Stimulated activated CD4-positive, alpha-beta T cell treated with anti-CD3 and anti-CD28 coated beads, Interleukin-1b, Interleukin-23, amount 100 ng/mL, for 4 hours (primary cell): ENCODE measurements at places on chromosomes 16 and 17.

DNA sequence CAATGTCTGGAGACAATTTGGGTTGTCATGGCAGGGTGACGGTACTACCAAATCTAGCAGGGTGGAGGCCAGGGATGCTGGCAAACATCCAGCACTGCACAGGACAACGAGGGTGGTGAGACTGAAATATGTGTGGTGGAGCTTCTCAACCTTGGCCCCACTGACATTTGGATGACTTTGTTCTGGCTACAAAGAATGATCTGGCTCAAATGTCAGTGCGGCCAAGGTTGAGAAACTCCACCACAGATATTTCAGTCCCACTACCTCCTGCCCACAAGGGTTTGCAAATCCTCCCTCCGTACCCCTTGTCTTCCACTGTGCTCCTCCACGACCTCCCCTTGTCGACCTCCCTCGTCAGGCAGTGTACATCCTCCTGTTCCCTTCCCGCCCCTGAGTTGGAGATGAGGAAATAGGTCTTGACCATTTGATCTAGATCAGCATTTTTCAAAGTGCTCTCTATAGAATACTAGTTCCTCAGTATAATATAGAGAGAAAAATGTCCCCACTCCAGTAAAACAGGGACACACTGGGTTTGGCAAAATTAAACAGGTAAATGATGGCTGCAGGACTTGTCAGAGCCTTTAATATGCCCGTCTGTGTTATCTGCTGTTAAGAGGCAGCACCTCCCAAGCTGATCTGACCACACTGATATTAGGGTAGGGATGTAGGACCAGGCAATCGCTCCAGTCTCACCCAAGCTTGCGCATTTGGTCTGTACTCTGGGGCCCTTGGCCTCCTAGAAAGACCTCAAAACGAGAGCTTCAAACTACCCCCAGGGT lies 6.8 kb downstream of the OSGIN1 start:
- no peak for DNase-seq

- no peak for DNase-seq
Measured at GRCh38 chr16:10946308-10946707, 1.9 kb downstream of the CLEC16A start.

- DNase-seq, result no peak
Measured at GRCh38 chr16:85863384-85863774, 35.6 kb upstream of the IRF8 start.

GRCh38 chr17:82754297-82755208 lies 2.7 kb downstream of the TBCD start:
- no peak for DNase-seq

DNA sequence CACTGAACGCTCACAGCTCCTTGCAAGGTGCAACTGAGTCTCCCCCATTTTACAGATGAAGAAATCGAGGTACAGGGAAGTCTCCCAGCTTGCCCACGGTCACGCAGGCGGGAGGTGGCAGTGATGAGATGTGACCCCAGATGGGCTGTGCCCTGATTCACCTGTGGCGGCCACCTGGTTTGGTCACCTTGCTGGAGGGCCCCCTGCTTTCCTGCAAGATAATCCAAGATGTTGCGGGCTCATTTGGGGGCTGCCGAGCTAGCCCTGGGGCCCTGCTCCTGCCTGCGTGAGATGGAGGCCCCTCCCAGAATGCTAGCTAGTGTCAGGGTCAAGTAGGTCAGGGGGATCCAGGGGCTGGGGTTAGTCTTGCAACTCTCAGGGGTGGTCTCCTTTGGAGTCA lies 59.6 kb upstream of the IL34 start:
- no peak for DNase-seq

DNA sequence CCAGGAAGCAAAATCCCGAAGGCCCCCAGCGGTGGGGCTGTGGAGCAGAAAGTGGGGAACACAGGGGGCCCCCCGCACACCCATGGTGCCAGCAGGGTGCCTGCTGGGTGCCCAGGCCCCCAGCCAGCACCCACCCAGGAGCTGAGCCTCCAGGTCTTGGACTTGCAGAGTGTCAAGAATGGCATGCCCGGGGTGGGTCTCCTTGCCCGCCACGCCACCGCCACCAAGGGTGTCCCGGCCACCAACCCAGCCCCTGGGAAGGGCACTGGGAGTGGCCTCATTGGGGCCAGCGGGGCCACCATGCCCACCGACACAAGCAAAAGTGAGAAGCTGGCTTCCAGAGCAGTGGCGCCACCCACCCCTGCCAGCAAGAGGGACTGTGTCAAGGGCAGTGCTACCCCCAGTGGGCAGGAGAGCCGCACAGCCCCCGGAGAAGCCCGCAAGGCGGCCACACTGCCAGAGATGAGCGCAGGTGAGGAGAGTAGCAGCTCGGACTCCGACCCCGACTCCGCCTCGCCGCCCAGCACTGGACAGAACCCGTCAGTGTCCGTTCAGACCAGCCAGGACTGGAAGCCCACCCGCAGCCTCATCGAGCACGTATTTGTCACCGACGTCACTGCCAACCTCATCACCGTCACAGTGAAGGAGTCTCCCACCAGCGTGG lies 6.5 kb downstream of the CBX2 start:
- DNase-seq, result no peak

DNA sequence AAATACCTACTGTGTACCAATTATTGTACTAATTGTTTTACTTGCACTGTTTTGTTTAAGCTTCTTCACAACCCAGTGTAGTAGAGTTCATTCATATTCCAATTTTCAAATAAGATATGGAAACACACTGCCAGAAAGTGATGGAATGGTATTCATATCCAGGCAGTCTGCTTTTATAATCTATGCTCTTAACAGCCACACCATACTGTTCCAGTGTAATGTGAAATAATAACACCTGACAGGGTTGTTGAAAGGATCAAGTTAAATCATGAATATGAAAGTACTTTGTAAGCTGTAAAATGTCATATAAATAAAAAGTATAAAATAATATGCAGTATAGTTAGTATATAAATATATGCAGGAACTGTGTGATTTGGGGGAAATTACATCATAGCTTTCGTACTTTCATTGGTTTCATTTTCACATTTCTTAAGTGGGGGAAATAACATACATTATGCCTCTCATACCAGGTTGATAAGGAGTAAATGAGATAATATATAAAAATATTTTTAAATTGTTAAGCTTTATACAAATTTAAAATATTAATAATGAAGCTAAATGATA lies 230.8 kb downstream of the TANC2 start:
- DNase-seq, result no peak

DNA sequence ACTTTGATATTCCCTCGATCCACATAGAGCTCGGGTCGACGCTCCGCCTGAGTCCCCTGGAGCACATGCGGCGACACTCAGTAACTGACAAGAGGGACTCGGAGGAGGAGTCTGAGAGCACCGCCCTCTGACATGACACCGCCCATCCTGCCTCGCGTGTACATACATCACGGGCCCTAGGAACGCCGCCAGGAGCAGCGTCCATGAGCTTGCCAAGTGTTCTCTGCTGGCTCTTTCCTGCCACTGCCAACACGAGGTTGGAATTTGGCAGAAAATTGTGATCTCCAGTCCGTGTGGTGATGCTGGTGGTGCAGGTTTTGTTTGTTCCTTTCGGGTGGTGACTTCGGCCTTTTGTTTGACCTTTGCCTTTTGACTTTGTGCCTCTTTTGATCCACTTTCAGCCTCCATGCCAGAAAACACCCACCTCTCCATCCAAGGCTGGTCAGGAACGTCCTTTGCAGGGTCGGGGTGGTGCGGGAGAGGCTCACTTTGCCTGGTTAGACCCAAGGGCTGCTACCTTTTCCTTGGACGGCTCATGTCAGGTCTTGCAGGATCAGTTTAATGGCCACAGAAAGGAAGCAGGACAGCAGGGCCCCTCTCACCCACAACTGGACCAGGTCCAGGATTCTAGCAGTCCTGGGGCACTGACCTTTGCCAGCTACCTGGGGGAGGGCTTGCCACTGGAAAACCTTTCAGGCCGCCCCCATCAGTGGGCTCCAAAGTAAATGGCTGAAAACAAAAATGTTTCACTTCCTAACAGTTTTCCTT lies 27.6 kb downstream of the ELAC2 start:
- no peak for DNase-seq

DNA sequence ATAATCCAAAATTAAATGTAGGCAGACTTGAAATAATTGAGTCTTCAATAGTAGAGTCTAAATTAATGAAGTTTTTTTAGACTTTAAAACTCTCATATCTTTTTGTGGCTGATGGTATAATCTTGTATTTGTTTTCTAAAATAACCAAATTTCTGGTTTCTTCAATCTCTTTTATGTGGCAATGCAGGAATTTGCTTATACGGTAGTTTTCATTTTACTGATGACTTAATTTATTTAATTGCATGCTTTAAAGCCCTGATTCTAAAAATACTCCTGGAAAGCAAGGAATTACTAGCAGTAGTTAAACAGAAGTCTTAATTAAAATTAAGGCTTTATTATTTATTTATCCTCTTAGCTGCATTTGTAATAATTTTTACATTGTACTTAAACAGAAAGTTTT lies 15.4 kb downstream of the MRTFB start:
- no peak for DNase-seq

- no peak for DNase-seq
Measured at GRCh38 chr17:74677558-74678466, 34.9 kb downstream of the CD300LF start.

DNA sequence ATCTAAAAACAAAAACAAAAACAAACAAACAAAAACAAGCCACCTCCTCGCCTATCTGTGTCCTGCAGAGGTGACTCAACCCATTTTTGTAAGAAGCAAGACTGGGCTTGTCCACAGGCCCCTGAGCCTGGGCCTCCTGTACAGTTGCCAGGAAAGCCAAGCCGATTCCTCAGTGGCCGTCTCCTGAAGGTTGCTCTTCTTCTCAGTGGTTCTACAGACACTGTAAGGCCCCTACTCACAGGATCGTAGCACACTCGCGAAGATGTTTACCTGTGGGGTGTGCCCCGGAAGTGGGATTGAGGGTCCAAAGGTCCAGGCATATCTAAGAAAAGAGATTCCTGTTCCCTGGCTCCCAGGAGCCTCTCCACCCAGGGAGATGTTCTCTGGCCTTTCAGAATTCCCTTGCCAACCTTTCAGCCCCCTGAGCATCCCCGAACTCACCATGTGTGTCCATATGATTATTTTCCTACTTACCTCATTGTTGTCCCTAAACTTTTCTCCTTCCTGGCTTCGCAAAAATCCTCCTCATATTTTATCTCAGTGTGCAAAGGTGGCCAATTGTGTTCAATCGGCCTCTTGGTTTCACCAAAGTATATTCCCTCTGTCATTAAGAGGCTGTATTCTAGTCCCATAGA lies 7.5 kb upstream of the CES3 start:
- DNase-seq, result no peak

- no peak for DNase-seq
Measured at GRCh38 chr17:39144416-39144840, 7.0 kb downstream of the PLXDC1 start.

DNA sequence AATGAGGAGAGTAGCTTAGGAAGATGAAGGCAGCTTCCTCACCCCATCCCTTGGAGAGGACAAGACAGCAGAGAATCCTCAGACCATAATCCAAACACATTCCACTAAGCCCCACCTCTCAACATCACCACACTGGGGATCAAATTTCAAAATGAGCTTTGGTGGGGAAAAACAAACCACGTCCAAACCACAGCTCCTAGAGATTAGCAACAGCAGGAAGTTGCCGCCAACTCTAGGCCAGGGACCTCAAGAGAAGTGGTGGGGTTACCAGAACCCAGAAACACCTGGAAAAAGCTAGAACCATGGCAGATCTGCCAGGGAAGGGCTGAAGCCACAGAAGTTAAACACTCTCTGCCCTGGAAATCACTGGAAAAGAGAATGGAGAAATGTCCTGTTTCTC lies 571.6 kb downstream of the HS3ST4 start:
- no peak for DNase-seq

GRCh38 chr16:24318680-24319079 lies 62.5 kb downstream of the CACNG3 start:
- no peak for DNase-seq

- no peak for DNase-seq
Measured at GRCh38 chr16:67030221-67030962, 1.4 kb downstream of the CBFB start.

DNA sequence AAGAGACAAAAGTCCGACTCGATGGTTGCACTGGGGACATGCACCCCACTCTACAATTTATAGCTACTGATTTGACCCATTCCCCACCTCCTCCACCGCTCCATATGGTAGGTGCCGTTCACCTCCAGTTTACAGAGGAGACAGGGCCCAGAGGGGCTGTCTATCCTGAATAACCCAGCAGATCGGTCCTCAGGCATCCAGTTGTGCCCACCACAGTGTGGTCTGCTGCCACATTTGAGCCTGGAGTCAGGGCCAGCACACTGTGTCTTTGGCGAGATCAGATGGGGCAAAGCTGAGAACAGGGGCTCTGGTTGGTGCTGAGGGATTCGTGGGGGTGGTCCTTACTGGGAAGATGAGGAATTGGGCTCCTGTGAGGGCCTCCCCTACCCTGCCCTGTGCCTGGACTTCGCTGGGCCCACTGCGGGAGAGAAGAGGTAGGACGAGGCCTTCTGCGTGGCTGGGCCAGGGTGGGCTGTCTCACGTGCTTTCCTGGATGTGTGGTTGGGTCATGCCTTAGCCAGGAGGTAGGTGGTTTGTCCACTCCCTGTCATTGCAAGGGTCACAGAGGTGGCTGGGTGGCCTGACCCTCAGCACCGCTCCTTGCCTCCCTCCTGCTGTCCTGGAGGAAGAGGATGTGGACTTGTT lies 2.8 kb downstream of the ADCY7 start:
- no peak for DNase-seq

- DNase-seq, result no peak
Measured at GRCh38 chr16:22346483-22346882, 27.9 kb downstream of the CDR2 start.

- DNase-seq, result no peak
Measured at GRCh38 chr17:78862073-78863023, 21.7 kb upstream of the USP36 start.

GRCh38 chr17:65814418-65814817 lies 253.0 kb upstream of the AXIN2 start:
- DNase-seq, result no peak

DNA sequence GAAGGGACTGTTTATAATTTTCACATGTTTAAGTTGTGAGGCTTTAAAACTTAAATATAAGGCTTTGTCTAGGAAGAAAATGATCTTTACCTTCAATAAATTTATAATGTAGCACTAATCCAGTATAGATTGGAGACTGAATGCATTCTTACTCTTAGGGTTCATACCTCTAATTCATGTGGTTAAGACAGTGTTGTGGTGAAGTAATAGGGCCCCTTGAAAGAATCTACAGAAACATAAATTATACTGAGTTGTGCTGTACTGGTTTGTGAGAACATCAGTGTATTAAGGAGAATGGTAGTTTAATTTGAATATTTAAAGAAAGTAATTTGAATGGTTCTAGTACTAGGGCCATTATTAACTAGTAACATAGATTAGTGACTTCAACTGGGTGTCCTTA lies 13.7 kb downstream of the HAPSTR1 start:
- DNase-seq, result no peak

GRCh38 chr17:17751489-17752088 lies 70.3 kb downstream of the RAI1 start:
- DNase-seq, result no peak
